ENCODE measurements at places on chromosomes 6 and 20.

DNA sequence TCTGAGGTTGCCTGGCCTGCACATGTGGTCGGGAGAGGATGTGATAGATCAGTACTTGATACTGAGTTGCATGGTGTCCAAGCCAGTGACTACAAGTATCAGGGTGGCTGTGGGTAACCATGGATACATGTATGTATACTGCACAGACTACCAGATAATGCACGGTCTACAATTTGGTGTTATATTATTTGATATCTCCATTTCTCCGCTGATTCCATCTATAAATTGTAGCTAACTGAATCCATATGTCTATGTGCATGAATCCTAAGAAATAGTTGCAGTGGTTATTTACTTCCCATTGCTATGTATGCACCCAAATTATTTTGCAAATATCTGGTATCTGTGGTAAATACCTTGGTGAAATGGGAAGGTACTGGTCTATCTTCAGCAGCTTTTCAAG is 83.8 kb upstream of the KIF25 start:
- no peak for DNase-seq

GRCh38 chr6:45156075-45156474 is 172.1 kb upstream of the RUNX2 start:
- DNase-seq: no peak

DNA sequence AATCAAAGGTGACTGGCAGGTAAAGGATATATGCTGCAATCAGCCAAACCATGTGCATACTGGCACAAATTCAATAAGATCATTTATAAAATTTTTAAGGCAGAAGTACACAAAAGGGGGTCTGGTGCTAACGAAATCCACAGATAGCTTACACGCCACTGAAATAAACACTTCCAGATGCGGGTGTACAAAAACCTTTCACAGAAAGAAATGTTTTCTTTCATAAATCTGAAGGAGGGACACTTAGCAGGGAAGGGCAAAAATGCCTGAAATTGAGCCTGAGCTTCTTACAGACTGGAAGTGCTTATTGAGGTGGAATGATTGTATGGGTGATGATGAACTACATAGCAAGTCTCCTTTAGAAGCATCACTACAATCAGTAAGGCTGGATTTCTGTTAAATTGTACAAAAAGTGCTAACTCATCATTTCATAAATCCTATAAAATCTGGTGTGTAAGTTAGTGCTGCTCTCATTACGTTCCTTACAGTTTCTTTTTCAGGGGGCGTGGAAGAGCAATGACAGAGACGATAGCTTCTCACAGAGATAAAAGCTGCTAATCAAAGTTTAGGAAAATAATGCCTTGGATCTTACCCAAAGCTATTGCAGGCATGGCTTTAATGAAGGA is 409.3 kb upstream of the RUNX2 start:
- DNase-seq: no peak

DNA sequence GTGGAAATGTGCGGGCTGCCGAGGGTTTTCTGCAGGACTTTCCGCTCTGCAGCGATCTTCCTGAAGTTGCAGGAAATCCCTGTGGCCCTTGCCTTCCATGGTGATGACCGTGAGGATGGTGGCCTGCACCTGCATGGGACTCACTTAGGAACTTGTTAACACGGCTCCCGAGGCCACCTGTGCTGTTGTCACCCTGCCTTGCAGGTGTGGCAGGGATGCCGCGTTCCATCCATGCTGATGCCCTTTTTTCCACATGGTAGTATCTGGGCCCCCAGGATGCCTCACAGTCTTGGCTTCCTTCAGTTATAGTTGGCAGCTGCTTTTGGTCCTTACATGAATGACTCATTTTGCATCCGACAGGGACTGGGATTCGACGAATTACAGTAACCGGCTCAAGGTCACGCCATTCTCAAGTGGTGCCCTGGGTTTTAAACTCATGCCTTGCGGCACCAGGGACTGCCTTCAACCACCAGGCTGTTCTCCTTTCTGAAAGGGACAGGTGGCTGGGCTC is 37.2 kb downstream of the SYNJ2 start:
- no peak for DNase-seq

GRCh38 chr6:22949967-22950366 is 380.6 kb downstream of the HDGFL1 start:
- DNase-seq: no peak

DNA sequence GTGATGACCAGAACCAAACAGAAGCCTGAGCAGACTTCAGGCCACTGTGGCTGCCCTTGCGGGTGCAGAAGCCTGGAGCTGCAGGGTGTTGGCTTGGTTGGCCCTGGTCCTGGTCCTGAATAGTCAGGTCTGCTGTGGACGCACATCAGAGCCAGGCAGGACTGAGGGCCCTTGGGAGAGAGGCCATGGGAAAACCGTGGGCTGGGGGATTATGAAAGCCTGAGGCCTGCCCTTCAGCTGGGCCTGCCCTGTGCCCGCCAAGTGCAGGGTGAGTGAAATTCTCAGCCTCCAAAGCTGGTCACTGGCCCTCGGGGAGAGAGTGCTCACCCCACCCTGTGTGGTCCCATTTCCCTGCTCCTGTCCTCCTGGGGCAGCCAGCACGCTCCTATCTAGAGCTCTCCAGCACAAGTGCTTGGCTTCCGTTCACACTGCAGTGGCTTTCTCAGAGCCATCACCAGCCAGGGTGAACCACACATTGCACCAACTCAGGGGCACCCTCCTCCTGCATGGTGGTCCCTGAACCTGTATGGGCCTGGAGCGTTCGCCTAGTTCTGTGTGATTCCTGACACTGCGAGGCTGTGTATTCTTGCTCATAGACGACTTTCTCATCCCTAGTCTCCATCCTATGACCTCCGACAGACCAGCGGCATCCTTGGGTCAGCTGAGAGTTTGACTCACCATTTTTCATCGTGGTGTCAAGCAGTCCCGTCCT is 146.1 kb downstream of the TTLL2 start:
- DNase-seq: no peak

DNA sequence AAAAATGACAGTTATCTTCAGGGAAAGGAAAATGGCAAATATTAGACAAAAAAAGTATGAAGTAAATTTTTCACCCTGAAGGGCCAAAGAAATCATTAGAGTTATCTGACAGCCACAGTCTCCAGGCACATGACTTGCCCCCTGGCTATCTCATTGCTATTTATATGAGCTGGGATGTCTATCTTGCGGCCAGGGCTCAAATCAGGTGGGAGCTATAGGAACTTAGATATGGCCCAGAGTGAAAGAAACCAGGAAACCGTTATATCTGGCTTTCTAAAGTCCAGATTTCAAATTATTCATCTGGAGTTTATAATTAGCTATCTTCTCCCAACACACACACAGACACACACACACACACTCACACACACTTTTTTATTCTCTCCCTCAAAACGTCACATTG is 135.3 kb upstream of the EEF1E1 start:
- no peak for DNase-seq

Data from NCI-H1694 treated with DMSO at 0.1 percent for 48 hours (cell line).